ENCODE measurements at places on chromosomes 16 and 17.

- DNase-seq, result peak; percentile 91
Observed at GRCh38 chr16:88533932-88534637, 36.1 kb upstream of the ZC3H18 start.

- DNase-seq, result no peak
Observed at GRCh38 chr16:54286366-54287130, at the start of gene IRX3. IRX3 (minus strand) TSS chr16:54286787; CDS start chr16:54286050, 737 bp downstream.

- no peak for DNase-seq
Observed at GRCh38 chr16:70713824-70714223, 28.0 kb upstream of the MTSS2 start.

DNA sequence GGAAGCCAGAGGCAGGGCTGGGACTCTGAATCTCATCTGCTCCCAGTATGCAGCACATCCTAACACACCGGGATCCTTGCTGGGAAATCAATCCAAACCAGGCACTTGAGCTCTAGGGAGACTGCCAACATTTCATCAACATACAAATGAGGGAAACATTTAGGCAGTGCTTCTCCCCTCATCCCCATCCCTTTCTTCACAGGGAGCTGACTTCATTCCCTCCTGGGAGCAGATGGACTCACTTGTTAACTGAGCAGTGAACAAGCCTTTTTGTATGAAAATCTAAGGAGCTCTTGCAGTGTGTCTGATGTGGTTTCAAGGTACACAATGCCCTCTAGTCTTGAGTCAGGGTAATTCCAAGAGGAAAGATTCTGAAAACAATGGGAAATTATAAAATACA, 96.3 kb downstream of the TMEM114 start:
- no peak for DNase-seq

- DNase-seq, result no peak
Observed at GRCh38 chr17:49703557-49704277, 4.0 kb downstream of the SLC35B1 start.

- DNase-seq, result peak; percentile 64
Observed at GRCh38 chr17:74862108-74862901, 2.6 kb upstream of the GRIN2C start.

DNA sequence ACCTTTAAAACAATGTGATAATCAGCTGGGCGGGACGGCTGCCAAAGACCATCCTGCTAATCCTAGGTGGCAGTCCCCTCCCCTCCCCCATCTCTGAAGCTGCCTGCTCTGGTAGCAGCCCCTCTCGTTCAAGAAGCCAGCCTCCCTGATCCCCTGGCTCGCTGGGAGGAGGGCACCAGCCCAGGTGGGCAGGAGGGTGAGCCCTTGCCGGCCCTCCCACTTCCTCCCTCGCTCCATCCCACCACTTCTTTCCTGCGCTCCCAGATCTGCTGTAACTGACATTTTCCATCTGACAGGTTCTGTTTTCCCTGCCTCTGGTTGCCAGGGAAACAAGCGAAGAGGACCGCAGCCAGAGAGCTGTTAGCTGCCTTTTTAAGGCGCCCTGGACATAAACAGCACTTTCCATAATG, 155.7 kb upstream of the TNRC6C start:
- no peak for DNase-seq

GRCh38 chr17:50325906-50326305, 20.0 kb upstream of the XYLT2 start:
- DNase-seq, result no peak

DNA sequence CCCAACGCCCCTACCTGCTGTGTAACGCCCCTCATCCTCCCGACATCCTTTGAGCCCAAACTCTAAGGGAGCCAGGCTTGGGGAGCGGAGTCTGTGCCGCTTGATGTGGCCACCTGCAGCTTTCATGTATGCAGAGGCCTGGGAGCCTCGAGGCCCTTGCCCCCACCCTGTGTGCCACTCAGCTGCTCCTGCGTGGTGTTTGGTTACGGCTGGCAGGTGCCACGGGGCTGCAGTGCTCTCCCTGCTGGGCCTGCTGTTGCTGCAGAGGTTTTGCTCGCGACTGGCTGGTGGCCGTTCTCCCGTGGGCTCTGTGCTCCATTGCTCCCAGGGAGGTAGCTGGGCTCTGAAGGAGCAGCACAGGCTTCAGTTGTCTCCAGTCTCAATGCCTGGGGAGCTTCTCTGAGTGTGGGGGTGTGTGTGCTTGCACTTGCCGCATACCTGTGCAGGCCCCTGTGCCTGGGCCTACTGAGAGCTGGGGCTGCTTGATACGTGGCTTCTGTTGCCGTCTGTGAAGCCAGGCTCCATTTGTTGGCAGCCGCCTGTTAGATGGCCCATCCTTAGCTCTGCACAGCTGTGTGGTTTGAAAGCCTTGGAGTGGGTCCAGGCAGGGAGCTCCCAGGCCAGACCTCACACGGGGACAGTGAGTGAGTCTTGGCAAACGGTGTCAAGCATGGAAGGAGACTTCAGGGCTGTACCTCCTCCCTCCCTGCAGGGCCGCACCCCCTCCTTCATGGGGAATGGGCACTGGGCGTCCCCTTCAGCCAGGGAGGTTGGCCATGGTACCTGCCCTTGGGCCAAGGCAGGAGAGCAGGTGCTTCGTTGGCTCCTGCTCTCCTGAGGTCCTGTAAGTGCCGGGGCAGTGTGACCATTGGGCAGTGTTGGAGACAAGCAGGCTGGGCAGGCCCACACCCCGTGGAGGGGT, 47.2 kb downstream of the PDPK1 start:
- DNase-seq, result no peak

DNA sequence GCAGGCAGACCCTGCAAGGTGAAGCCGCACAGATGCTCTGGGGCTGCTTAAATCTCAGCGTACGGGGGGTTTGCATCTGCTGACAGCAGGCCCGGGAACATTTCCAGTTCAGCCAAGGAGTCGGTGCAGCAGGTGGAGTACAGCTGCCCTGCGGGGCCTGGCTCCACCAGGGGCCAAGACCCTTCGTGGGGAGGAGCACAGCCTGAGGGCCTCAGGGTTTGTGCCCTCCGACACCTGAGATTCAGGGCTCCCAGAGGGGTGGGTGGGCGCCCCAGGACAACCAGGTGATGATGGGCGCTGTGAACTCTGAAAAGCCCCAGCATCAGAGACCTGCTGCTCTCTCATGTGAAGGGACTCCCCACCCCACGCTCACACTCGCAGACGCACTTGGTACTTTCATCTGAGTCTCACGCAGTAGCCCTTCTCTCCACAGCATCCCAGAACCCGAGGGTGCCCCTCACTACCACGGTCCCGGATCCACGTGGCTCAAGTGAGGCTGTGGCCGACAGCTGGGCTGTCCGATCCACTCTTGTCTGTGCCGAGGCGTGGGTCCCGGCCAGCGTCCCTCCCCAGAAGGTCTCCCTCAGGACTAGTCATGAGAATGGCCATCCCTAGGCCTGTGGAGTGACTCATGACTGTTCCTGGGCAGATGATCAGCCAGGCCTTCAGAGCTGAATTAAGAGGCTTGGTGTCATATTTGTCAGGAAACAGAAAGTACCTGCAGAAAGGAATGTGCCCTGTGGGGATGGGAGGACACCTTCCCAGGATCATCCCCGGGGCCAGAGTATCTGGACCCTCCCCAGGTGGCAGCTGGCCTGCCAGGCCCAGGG, 29.6 kb downstream of the ACSF3 start:
- peak; percentile 42 for DNase-seq

DNA sequence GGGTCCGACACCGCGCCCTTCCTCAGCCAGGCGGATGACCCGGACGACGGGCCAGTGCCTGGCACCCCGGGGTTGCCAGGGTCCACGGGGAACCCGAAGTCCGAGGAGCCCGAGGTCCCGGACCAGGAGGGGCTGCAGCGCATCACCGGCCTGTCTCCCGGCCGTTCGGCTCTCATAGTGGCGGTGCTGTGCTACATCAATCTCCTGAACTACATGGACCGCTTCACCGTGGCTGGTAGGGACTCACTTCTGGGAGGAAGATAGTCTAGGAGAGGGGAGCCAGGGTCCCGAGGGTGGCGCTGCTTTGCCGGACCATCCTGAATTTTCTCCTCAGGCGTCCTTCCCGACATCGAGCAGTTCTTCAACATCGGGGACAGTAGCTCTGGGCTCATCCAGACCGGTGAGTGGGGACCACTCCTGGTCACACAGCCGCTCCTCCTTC, 601 bp downstream of the SPNS1 start:
- DNase-seq, result no peak

DNA sequence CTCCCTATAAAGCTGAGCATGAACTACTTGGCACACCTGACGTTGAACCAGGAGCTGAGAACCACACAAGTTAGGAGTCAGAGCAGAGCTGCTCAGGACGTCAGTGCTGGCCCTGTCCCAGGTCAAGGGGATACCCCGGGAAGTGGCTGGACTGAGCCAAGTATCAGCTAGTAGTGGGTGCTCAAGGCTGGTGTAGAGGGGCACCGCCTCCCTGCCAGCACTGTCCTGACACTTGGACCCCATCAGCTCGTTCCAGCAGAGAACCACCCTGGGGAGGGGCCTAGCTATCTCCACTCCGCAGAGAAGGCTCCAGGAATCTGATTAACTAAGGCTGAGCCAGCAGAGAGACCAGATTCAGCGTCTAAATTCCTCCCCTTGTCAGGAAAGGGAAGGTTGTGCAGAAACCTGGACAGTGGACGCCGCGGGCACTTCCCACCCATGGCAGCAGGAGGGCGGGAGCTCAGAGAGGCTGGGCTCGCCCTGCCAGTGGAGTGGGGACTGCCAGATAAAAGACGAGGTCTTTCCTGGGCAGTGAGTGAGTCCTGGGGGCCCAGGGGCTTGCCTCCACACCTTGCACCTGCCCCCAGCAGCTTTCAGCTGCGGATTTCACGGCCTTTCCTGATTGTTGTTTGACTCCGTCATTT, 21.0 kb downstream of the C16orf90 start:
- no peak for DNase-seq

- no peak for DNase-seq
Observed at GRCh38 chr17:79020631-79021301, 3.2 kb upstream of the C1QTNF1 start.

All from mucosa of descending colon (tissue), 3 donors.